Inflammatory macrophage treated with lipopolysaccharide for 4 hours (primary cell): ENCODE measurements at places on chromosomes 2 and 18.

- no peak for DNase-seq
Measured at GRCh38 chr18:25097569-25098056, 254.4 kb downstream of the ZNF521 start.

GRCh38 chr2:56263876-56264275, 80.1 kb downstream of the CCDC85A start:
- no peak for DNase-seq

GRCh38 chr18:11791131-11791530, 60.1 kb upstream of the CHMP1B start:
- DNase-seq = no peak

DNA sequence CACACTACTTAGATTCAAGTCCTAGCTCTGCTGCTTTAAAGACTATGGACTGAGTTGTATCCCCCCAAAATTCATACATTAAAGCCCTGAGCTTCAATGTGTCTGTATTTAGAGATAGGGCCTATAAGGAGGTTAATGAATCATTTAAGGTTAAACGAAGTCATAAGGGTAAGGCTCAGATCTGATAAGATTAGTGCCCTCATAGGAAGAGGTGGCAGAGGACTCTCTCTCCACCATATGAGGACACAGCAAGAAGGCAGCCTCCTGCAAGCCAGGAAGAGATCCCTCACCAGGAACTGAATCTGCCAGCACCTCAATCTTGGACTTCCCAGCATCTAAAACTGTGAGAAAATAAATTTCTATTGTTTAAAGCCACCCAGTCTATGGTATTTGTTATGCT, 3.1 kb upstream of the CYTIP start:
- no peak for DNase-seq

DNA sequence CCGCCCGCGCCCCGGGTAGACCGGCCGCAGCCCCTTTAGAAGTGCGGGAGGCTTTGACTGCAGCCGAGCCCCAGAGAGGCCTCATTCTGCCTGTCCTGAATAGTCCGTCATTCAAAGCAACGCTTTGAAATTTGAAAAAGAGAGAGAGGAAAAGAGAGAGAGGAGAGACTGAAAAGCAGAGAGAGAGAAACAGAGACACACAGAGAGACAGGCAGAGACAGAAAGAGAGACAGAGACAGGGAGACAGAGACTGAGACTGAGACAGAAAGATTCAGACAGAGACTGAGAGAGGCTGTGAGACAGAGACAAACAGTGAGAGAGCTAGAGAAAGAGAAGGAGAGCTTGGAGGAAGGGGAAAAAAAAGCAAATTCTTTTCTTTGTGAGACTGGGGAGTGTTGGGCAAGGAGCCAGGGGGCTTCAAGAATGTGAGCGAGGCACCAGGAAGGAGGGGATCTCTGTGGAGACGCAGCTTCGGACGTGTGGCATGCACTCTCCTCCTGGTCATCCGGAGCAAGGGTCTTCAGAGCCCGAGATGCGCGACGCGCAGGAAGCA, 73.1 kb downstream of the MYCN start:
- DNase-seq = no peak
